Esophagus squamous epithelium (tissue), 5 donors: ENCODE measurements at places on chromosomes 16 and 17.

DNA sequence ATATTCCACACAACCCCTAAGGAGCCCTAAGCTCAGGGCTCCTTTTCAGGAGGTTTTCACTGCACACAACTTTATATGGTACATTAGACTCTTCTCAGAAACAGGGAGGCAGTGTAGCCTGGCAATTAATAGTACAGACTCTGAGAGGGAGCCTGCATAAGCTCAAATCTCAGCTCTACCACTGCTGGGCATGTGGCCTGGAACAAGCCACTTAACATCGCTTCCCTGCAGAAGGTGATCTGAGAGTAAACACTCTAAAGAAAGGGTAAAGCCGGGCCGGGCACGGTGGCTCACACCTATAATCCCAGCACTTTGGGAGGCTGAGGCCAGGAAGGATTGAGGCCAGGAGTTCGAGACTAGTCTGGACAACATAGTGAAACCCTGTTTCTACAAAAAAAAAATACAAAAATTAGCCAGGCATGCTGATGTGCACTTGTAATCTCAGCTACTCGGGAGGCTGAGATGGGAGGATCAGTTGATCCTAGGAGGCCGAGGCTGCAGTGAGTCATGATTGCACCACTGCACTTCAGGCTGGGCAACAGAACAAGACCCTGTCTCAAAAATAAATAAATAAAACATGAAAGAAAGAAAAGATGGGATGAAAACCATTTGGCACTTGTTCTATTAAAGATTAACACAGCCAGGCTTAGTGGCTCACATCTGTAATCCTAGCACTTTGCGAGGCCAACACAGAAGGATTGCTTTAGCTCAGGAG is 70.7 kb upstream of the DNAJA2 start:
- DNase-seq: no peak

DNA sequence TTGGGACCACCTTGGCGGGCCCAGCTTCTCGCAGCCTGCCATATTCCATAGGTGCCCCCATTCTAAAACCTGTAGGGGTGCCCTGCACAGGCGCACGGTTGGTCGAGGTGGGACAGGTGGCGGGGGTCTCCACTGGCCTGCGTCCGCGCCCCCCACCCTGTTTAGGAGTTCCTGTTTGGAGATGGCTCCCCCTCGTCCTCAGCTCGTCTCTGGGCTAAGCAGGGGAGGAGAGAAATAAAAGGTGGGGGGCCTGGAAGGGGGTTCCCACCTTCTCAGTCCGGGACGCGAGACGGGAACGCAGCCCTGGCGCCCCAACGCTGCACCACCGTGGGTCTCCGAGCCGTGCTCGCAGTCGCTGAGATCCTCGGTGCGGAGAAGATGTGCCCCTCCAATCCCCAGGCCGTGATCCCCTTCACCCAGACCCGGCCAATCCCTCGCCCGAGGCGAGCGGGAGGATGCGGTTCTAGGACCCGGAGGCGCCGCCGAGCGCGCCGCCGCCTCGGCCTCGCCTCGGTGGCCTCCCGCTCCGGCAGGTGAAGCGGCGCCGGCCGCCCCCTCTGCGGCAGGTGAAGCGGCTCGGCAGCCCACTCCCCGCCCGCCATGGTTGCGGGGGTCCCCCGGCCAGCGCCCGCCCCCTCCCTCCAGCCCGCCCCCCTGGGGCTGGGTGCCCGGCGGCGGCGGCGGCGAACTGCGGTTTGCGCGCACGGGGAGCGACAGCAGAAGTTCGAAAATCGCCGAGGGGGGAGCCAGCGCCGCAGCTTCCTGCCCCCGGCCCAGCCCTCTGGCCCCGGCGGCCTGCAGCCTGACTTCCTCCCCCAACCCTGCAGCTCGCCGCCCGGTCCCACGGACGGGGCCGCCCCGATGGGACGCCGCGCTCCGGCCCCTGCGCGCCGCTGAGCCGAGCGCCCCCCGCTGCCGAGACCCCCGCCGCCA is at the start of gene FMNL1:
Gene FMNL1 (plus strand): TSS at position 805 of the 933 bp plus-strand sequence. CDS start 240 bp downstream, outside the sequence.
- no peak for DNase-seq

DNA sequence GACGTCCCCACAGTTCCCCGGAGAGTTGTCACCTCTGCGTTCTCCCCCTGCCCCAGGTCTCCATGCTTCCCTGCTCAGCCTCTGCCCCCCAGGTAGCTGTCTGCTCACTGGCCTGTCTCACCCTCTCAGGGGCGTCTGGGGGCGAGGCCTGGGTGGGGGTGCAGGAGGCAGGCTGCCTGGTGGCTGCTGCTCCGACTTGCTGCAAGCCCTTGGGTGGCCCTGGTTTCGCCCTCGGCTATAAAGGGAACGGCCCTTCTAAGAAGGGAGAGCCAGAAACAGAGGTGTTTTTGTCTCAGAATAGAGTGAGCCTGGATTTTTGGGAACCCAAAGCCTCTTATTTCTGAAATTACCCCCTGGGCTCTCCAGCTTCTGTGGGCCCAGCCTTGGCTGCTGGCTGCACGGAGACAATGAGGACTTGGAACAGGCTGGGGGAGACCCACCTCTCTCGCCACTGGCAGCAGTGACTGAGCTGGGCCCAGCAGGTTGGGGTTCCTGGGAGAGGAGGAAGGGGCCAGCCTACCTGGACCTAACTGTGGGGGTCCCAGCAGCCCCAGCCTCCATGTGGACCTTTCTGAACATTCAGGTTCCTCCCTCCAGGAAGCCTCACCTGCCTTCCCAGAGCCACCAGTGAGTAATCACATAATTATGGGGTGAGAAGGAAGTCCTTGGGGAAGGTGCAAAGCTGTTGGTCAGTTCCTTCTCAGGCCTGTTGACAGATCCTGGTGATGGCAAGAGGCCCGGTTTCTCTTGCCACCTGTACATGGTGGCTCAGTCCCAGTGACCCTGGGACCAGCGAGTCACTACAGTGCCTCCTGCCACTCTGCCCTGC is 15.5 kb upstream of the SPNS2 start:
- DNase-seq: no peak

- DNase-seq: no peak
Observed at GRCh38 chr16:57325458-57325857, 33.1 kb upstream of the CCL22 start.

DNA sequence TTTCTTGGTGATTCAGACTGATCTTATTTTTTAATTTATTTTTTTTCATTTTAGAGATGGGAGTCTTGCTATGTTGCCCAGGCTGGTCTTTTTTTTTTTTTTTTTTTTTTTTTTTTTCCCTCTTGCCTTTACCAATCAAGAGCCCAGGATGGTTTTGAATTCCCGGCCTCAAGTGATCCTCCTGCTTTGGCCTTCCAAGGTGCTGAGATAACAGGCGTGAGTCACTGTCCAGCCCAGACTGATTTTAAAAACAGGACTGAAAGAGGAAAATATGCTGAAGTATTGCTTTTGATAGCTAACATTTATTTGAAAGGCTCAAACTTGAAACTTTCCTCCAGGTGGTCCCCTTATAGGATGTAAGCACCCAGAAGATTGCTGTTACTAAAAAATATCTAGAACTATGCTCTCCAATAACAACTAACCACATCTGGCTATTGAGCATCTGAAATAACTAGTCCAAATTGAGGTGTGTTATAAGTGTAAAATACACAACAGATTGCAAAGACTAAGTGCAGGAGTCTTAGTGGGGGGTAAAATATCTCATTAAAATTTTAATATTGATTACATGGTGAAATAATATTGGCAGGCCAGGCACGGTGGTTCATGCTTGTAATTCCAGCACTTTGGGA is 15.8 kb upstream of the BRIP1 start:
- no peak for DNase-seq
